ENCODE measurements at places on chromosomes 2 and 18.

DNA sequence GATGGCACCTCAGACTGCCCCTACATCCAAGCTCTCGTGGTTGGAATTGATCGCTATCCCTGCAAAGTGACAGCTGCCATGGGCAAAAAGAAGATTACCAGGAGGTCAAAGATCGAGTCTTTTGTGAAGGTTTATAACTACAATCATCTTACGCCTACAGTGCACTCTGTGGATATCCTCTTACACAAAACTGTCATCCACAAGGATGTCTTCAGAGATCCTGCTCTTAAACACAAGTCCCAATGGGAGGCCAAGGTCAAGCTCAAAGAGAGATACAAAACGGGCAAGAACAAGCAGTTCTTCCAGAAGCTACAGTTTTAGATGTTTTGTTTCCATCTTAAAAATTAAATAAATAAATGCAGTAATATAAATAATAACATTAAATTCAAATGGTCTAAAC, 45.4 kb downstream of the INO80D start:
- DNase-seq: no peak

DNA sequence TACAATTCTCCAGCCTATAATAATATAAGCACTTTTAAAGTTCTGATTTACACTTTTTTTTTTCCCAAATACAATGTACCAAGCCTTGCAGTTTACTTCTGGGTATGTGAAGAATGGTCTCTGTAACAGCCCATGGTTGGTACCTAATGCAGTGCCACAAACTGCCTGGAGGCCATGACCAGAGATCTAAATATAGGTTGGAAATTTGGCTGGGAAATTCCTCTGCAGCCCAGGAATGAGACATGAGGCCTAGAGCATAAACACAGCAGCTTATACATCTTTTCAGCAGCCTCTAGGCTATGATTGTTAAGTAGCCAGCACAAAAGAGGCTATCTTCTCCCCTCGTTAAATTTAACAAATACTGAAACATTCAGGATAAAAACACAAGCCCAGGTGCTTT, 432.0 kb upstream of the FAM98A start:
- no peak for DNase-seq

DNA sequence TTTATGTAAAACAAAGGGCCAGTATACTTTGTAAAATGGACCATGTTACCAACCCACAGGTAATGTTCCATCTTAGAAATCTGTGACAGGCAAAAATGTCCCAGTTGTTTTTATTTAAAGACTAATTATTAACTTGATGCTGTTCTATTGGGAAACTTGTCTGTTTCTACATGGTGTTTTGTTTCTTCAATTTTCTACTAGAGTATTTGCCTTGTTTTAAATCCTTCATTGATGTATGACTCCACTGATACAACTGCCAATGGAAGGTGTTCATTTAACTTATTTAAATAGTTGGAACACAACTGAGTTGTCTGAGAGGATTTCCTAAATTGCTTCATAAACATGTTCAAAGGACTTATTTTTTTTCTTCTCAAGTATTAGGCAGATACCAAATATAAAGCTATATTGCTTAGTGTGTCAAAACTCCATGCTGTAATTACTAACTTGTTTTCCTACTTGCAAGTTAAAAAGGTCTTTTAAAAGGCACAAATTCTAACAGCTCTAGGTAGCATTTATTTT, 152.0 kb upstream of the XPO1 start:
- no peak for DNase-seq

GRCh38 chr18:9984080-9984479, 70.3 kb downstream of the VAPA start:
- DNase-seq: no peak

DNA sequence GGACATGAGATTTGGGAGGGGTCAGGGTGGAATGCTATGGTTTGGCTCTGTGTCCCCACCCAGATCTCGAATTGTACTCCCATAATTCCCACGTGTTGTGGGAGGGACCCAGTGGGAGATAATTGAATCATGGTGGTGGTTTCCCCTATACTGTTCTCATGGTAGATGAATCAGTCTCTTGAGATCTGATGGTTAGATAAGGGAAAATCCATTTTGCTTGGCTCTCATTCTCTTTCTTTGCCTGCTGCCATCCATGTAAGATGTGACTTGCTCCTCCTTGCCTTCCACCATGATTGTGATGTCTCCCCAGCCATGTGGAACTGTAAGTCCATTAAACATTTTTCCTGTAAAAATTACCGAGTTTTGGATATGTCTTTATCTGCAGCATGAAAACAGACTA, 80.9 kb upstream of the GALNT5 start:
- DNase-seq: no peak

GRCh38 chr2:219912491-219912921, 285.1 kb downstream of the SLC4A3 start:
- peak; percentile 31 for DNase-seq

GRCh38 chr2:88638743-88639142, 11.5 kb upstream of the EIF2AK3 start:
- DNase-seq: no peak

Data from fibroblast of gingiva (primary cell).